ENCODE measurements at places on chromosomes 13 and 19.

- no peaks in the 10 kb centered on the region for H3K36me3 ChIP-seq
- no peaks in the 10 kb centered on the region for H3K27me3 ChIP-seq
- no peak overlapping the region for H3K4me3 ChIP-seq
- H3K4me1 ChIP-seq: no peaks in the 10 kb centered on the region
- DNase-seq: no peak
These were observed 49.3 kb downstream of the GNG7 start for GRCh38 chr19:2653218-2653617.

DNA sequence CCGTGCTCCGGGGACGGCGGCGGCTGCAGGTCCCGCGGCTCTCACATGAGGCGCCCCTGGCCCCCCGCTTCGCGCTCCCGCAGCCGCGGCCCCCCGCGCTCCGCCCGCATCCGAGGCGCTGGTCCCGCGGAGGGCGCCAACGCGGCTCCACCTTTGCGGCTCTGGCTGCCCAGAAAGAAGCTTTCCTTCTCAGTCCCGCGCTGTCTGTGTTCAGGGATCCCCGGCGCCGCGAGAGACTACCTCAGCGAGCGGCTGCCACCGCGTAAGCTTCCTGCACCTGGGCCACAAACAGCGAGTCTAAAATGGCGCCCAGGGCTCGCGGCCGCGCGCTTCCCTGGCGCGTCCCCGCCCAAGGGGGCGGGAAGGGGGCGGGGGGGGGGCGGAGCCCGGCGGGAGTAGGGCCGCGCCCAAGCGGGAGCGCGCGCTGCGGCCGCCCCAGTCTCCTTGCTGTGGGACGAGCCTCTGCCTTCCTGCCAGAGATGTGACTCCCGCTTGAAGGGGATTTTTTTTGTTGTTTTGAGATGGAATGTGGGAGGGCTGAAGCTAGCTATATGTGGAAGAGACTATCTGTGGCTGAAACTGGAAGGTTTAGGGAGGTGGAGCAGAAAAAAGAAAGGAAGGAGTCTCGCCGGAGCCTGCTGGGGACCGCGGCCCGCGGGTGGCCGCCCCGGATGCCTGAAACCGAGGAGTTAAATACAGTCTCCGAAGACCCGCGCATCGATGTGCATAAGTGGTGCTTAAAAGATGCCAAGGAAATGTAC, at the start of gene FBXL3:
Gene FBXL3, minus strand, starts transcription at position 299 of the 761 bp plus-strand sequence. CDS start 5,299 bp downstream, outside the sequence.
- peaks cover 41% of the 10 kb centered on the region for H3K4me1 ChIP-seq
- peaks cover 4% of the 10 kb centered on the region for H3K27me3 ChIP-seq
- H3K36me3 ChIP-seq: peaks cover 28% of the 10 kb centered on the region
- H3K27ac ChIP-seq: peak within 1 kb of the TSS; percentile 98

DNA sequence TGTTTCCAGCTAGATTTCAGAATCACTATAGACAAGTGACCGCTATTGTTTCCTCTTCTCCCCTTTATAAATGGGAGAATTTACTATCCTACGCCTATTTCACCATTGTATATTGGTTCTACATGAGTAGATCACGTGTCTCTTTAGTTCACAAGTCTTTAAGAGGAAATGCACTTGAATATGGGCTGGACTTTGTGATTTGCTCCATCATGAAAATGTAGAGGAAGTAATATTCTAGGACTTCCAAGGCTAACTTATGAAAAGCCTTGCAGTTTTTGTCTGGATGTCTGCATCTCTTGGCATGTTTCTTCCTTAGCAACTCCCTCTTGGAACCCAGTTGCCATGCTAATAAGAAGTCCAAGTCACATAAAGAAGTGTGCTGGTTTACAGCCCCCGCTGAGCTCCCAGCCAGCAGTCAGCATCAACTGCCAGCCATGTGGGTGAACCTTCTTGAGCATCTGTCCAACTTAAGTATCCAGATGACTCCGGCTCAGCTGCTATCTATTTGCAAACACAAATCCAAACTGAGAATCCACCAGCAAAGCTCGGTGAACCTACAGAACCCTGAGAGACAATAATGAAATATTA, 4.8 kb upstream of the FBXL3 start:
- H3K4me1 ChIP-seq: peaks cover 13% of the 10 kb centered on the region
- DNase-seq: no peak
- peaks cover 5% of the 10 kb centered on the region for H3K36me3 ChIP-seq
- no peak overlapping the region for H3K27ac ChIP-seq
- H3K27me3 ChIP-seq: peaks cover 4% of the 10 kb centered on the region
- H3K4me3 ChIP-seq: no peak overlapping the region

GRCh38 chr13:99897076-99897440, 74.5 kb downstream of the ZIC5 start:
- H3K4me1 ChIP-seq: peaks cover 6% of the 10 kb centered on the region
- DNase-seq: no peak
- no peak overlapping the region for H3K27ac ChIP-seq
- no peaks in the 10 kb centered on the region for H3K36me3 ChIP-seq

GRCh38 chr19:41863209-41863931, 3.3 kb downstream of the RPS19 start:
- peak overlapping the region; percentile 97 for H3K4me3 ChIP-seq
- H3K4me1 ChIP-seq: peaks cover 47% of the 10 kb centered on the region
- H3K36me3 ChIP-seq: peaks cover 64% of the 10 kb centered on the region
- no peak for DNase-seq
- peak overlapping the region; percentile 60 for H3K27ac ChIP-seq

DNA sequence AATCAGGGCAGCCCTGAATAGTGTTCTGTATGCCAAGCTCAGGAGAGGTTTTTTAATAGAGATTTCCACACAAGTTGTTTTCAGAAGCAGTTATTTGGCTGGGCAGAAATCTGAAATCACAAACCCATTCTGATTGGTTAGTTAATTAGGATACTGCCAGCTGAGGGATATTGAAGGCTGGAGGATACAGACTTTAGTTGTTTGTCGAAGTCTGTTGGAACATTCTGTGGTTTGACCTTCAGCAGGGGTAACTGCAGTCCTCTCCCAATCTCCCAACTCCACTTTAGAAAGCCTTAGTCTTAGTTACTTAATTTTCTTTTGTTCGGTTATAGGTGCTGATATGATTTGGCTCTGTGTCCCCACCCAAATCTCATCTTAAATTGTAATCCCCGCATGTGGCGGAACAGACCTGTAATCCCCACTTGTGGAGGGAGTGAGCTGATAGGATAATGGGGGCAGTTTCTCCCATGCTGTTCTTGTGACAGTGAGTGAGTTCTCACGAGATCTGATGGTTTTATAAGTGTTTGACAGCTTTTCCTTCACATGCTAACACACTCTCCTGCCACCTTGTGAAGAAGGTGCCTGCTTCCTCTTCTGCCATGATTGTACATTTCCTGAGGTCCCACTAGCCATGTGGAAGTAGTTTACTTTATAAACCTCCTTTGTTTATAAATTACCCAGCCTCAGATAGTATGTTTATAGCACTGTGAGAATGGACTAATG, 169.2 kb downstream of the GPC5 start:
- H3K4me3 ChIP-seq: no peak overlapping the region
- no peaks in the 10 kb centered on the region for H3K27me3 ChIP-seq
- H3K4me1 ChIP-seq: no peaks in the 10 kb centered on the region
- H3K36me3 ChIP-seq: no peaks in the 10 kb centered on the region
- DNase-seq: no peak

DNA sequence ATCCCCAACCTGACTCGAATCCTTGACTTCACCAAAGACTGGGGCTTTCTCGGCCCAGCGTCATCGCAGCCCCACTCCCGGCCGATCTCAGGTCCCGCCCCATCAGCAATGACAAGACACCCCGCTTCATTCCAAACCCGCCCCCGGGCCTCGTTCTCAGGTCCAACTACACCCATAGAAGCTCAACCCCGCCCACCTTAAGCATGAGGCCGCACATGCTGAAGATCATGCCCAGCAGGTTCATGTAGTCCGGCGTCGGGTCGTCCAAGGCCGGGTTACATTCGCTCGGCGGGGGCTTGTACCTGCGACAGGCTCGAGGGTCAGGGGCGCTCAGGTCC, 2.3 kb downstream of the WDR83 start:
- peak overlapping the region; percentile 99 for H3K27ac ChIP-seq
- DNase-seq: peak; percentile 62
- H3K4me3 ChIP-seq: peak overlapping the region; percentile 98
- peaks cover 29% of the 10 kb centered on the region for H3K36me3 ChIP-seq
- peaks cover 49% of the 10 kb centered on the region for H3K4me1 ChIP-seq

DNA sequence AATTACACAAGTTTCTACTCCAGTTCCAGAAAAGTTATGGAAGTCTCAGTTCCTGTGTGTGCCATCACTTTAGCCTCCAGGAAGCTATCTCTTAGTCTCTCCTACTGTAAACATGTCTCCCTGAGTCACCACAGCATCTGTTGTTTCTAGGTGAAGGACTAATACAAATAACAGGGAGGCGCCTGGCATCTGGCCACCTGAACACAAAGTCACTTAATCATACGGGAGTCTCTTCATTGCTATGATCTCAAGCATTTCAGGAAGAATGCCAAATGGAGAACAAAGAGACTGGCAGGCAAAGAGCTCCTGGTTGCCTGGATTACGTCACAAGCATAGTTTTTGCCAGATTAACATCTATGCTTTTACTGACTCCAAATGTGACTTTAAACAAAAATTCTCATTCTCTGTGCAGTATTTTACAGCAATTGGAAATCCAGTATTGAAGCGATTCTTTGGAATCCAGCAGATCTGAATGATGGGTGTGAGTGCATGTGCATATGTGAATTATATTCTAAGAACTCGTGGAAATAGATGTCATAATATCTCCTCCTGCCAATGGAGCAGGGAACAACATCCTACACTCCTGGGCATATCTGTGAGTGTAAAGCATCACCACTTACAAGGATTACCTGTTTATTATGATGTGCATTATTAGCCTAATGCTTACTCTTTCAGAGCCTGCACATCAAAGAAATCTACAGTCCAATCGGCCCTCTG, 572.8 kb downstream of the PCDH9 start:
- no peaks in the 10 kb centered on the region for H3K36me3 ChIP-seq
- H3K27ac ChIP-seq: no peak overlapping the region
- no peaks in the 10 kb centered on the region for H3K27me3 ChIP-seq
- H3K4me1 ChIP-seq: no peaks in the 10 kb centered on the region
- no peak overlapping the region for H3K4me3 ChIP-seq

- H3K27ac ChIP-seq: no peak overlapping the region
- H3K4me3 ChIP-seq: no peak overlapping the region
- DNase-seq: no peak
- H3K4me1 ChIP-seq: no peaks in the 10 kb centered on the region
- no peaks in the 10 kb centered on the region for H3K36me3 ChIP-seq
These were observed 40.7 kb downstream of the PSG11 start for GRCh38 chr19:42985588-42985987.

- DNase-seq: no peak
- H3K36me3 ChIP-seq: no peaks in the 10 kb centered on the region
These were observed 7.3 kb downstream of the ADGRL1 start for GRCh38 chr19:14198384-14199376.

GRCh38 chr13:84439108-84439507, 556.8 kb upstream of the SLITRK1 start:
- H3K4me3 ChIP-seq: no peak overlapping the region
- no peaks in the 10 kb centered on the region for H3K4me1 ChIP-seq
- no peak for DNase-seq
- H3K36me3 ChIP-seq: no peaks in the 10 kb centered on the region
- no peak overlapping the region for H3K27ac ChIP-seq

DNA sequence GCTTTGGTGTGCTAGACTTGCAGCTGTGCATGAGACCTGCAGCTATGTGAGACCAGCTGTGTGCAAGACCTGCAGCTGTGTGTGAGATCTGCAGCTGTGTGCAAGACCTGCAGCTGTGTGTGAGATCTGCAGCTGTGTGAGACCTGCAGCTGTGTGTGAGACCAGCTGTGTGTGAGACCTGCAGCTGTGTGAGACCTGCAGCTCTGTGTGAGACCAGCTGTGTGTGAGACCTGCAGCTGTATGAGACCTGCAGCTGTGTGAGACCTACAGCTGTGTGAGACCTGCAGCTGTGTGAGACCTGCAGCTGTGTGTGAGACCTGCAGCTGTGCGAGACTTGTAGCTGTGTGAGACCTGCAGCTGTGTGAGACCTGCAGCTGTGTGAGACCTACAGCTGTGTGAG, 6.7 kb upstream of the DCUN1D2 start:
- no peak overlapping the region for H3K4me3 ChIP-seq
- H3K36me3 ChIP-seq: peaks cover 34% of the 10 kb centered on the region
- H3K27me3 ChIP-seq: no peaks in the 10 kb centered on the region
- DNase-seq: no peak
- H3K4me1 ChIP-seq: peaks cover 28% of the 10 kb centered on the region

DNA sequence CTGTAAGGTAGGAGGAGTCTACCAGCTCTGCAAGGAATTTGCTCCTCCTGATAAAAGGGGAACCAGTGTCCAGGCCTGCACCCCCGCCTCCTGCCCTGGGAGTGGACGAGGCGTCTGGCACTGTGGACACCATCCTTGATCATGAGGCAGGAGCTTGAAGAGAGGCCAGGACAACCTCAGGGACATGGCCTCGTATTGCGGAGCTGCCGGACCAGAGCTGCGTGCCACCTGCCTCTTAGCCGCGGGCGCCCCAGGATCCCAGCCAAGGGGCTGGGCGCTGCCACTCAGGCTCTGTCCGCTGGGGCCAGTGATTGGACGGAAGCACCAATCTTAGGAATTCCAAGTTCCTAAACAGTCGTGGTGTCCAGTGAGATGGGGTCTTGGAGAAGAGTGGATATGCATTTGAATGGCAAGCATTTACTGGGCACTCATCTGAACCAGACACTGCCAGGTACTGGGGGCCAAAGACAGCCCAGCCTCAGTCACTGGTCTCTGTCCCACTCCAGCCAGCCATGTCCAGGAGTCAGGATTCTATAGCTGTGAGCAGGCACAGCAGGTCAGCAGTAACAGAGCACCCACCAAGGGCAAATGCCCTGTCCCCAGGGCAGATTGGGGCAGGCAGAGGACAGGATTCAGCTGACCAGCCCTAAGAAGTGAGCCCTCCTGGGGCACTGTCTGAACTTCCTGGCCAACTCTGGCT, 39.1 kb upstream of the ANKRD10 start:
- no peak overlapping the region for H3K27ac ChIP-seq
- DNase-seq: no peak
- H3K4me3 ChIP-seq: no peak overlapping the region
- H3K4me1 ChIP-seq: peaks cover 10% of the 10 kb centered on the region
- no peaks in the 10 kb centered on the region for H3K36me3 ChIP-seq

DNA sequence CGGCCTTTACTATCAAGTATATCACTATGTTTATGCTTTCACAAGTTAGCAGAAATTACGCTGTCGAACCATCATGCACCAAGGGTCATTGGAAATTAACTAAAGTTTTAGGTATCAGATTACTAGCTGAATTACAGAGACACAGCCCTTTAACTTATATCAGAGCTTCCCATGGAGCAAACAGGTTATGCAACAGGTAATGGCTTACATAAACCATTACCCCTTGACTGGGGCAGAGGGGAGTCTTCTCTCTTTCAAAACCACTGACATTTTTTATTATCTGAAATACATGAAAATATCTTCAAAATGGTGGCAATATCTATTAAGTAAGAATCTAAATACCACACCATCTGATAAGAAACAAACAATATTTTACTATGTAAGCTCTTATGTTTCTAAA, 1692.9 kb upstream of the SLC10A2 start:
- no peaks in the 10 kb centered on the region for H3K4me1 ChIP-seq
- no peaks in the 10 kb centered on the region for H3K27me3 ChIP-seq
- no peaks in the 10 kb centered on the region for H3K36me3 ChIP-seq

Measured in T-helper 2 cell treated with Interferon-gamma antibody and Interleukin-4, amounts not matched to agents 5 μg/mL and 100 μg/mL, for 36 hours (primary cell).